Stimulated activated CD8-positive, alpha-beta memory T cell treated with anti-CD3 and anti-CD28 coated beads, Interleukin-4, amount 100 ng/mL, for 48 hours (primary cell): ENCODE measurements at places on chromosomes 2 and 18.
A peak's percentile ranks its signal among the peaks of the same experiment; 100 is the strongest.

DNA sequence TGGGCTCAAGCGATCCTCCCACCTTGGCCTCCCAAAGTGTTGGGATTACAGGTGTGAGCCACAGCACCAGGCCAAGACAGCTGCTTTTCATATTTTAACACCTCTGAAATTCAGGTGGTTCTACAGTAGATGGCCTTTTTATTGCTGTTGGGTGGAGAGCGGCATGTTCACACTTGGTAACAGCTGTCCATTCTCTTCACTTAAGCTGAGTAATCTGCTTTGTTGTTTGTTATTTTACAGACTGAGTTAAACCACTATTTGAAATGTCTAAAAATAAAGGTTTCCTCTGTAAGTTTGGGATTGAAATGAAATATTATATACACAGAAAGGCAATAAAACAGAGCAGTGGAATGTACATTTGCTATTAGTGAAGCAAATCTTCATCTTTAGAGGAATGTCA lies 44.9 kb upstream of the TLK1 start:
- DNase-seq, result no peak

- peak; percentile 92 for DNase-seq
These were observed 1.4 kb downstream of the TGIF1 start for GRCh38 chr18:3451183-3451988.

GRCh38 chr2:6010163-6010562 lies 318.0 kb downstream of the SOX11 start:
- no peak for DNase-seq

DNA sequence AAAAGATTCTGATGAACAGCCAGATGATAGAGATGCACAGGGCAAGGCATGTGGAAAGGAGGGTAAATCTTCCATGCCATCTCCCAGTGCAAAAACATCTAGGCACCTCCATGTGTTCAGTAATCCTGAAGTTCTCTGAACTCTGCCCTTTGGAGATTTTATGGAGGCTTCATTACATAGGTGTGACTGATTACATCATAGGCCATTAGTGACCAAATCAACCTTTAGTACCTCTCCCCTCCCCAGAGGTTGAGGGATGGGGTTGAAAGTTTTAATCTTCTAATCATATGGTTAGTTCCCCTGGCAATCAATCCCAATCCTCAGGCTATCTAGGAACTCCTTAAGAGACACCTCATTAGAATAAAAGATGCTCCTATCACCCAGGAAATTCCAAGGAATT lies 2190.2 kb upstream of the PIK3C3 start:
- DNase-seq, result no peak

GRCh38 chr2:23703583-23704385 lies 223.1 kb downstream of the ATAD2B start:
- no peak for DNase-seq

DNA sequence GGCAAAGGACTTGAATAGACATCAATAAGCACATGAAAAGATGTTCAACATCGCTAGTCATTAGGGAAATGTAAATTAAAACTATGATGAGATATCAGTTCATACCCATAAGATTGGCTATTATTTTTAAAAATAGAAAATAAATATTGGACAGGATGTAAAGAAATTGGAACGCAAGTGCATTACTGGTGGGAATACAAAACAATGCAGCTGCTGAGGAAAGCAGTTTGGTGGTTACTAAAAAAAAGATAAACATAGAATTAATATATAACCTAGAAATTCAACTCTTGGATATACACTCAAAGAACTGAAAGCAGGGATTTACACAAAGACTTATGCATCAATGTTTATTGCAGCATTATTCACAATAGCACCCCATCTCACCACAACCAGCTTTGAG lies 174.5 kb upstream of the NDUFV2 start:
- DNase-seq, result no peak
